ENCODE measurements at places on chromosomes 4 and X.

GRCh38 chr4:159483110-159483781, 380.4 kb downstream of the RAPGEF2 start:
- peak; percentile 2 for DNase-seq

GRCh38 chr4:87481377-87481776, 47.8 kb downstream of the SPARCL1 start:
- DNase-seq: no peak

DNA sequence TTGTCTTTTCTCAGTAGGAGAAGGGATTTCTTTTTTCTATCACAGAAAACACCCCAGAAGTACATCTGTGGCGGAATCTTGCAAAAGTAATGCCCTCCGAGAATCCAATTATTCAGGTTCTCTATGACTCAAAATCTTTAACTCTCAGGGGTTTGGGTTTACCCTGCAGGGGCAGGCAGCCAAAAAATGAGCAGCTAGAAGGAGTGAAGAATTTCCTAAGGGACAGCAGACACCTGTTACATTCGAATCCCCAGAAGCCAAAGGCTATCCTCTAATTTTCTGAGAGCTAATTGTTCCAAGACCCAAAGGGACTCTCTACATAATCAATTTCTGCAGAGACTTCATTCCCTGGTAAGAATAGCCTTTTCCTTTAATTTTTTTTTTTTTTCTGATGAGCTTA, 27.5 kb upstream of the CBR4 start:
- no peak for DNase-seq

DNA sequence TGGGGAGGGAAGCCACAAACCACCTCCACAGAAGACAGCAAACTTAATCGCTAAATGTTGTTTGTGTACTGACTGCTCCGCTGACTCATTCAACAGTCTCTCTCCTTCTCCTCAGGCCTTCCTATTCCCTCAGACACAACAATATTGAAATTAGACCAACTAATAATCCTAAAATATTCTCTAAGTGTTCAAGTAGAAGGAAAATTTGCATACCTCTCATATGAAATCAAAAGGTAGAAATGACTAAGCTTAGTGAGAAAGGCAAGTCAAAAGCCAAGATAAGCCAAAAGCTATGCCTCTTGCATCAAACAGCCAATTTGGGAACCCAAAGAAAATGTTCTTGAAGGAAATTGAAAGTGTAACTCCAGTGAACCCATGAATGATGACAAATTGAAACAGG, 75.7 kb upstream of the ARHGAP24 start:
- DNase-seq: no peak

DNA sequence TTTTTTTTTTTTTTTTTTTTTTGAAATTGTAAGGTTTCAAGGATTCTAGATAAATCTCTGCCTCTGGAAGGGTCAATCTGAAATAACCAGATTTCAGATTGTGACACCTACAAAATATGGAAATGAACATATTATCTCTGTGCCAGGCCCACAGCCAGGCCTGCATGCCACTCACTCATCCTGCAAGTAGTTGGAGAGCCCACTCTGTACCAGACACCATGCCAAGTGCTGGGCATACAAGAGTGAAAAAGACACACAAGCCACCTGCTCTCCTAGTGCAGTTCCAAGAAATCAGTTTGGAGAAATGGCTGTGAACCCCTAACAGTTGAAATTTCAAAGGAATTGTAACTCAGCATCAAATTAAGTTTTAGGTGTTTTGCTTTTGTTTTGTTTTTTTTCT, 145.9 kb upstream of the NOCT start:
- no peak for DNase-seq

DNA sequence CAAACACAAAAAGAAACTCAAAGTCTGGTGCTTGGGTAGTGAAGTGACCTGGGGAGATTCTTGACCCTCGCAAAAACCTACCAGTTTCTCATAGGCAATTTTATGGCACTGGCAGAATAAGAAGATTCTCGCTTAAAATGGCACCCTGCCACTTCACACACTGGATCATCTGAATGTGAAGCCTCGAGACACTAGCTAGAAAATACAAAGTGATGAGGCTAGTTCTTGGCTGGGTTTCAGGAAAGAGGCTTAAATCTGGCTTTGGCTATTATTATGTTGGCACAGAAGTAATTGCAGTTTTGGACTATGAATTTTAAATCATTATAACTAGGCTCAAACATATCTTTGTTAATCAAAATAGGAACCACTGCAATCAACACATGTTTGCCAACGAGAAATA, 634.7 kb upstream of the BOD1L1 start:
- no peak for DNase-seq

DNA sequence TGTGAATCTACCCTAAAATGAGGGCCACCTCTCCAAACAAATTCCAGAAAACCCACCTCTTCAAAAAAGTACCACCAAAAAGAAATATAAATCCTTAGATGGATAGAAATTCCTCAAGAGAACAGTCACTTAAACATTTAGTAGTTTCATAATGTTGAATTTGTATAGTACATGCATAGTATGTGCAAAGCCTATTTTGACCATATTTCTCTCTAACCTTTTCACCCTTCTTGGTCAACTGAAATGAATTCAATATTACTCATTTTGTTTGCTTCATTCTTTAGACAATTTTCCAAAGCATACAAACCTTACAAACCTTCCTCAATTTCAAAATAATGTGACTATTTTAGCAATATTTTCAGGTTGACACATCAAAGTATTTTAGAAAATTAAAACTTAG, 4.1 kb downstream of the RHOXF1 start:
- DNase-seq: no peak

DNA sequence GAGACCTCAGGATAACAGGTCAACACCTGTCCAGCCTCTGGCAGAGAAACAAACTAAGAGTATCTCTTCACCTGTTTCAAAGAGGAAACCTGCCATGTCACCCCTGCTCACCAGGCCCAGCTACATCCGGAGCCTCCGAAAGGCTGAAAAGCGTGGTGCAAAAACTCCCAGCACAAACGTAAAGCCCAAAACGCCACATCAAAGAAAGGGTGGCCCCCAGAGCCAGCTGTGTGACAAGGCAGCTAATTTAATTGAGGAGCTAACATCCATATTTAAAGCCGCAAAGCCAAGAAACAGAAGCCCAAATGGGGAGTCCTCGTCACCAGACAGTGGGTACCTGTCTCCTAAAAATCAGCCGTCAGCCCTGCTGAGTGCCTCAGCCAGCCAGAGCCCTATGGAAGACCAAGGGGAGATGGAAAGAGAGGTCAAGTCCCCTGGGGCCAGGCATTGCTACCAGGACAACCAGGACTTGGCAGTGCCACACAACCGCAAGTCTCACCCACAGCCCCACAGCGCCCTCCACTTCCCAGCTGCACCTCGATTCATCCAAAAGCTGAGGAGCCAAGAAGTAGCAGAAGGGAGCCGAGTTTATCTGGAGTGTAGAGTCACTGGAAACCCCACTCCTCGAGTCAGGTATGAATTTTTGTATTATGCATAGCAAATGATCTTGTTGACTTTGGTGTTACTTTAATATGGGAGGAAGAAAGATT, 15.1 kb downstream of the PALLD start:
- peak; percentile 73 for DNase-seq

GRCh38 chrX:105190252-105190853, 30.1 kb downstream of the TEX13A start:
- DNase-seq: no peak

DNA sequence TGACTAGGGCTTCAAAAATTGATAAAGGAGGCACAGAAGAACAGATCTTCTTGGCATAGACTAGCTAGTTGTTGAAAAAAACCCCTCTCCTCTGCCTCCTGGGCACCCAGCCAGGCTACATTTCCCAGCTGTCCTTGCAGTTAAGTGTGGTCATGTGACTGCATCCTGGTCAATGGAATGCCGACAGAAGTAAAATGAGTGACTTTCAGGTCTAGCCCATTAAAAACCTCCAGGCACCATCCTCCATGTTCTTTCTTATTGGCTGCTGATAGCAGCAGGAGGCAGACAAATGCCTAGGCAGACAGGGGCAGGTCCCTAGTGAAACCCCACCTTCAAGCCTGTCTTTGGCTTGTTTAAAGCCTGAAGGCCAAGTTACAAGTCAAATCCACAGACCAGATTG, 35.3 kb downstream of the ATXN3L start:
- DNase-seq: no peak

- DNase-seq: peak; percentile 13
Observed at GRCh38 chr4:56906489-56907393, 959 bp upstream of the REST start.

DNA sequence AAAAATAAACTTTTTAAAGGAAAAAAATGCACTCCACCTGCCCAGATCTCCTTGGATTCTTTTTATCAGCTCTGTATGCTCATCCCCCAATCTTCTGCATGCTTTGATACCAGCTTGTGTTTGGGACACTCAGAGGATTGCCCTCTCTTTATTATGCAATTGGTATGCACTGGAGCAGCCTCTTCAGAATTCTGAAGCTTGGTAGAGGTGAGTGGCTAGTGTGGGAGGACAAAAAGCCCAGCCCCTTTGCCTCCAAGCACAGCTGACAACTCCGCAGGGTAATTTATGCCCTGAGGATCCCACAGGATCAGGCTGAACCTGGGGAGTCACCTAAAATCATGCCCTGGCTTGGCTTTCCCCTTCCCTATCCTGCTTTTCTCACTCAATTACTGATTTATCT, 16.7 kb downstream of the IL21 start:
- no peak for DNase-seq

GRCh38 chrX:49859491-49859890, 19.8 kb upstream of the USP27X start:
- DNase-seq: no peak

DNA sequence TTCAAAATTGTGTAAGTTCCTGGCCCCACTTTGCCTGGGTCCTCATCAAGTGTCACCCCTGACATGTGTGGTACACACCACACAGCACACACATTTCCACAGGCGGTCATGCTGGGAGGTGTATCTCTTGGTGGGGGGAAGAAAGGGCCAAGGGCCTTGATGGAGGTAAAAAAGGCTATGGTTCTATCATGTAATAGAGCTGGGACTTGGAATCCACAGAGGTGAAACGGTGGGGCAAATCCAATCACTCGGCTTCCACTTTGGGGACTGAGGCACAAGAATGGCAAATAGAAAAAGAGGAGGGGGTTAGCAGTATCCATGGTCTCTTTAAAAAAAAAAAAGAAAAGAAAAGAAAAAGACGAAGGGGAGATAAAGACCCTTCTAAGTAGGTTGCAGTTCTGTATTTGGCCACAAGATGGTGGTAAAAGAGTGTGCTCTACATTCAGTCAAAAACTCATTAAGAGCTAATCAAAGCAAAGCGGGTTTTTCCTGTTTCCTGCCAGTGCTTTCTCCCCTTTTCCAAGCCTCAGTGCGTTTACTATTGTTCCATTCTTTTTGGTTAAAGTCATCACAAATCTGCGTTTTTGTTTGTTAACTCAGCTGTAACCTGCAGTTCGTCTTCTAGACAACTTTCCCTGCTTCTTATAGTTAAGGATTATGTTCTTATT, 37.0 kb upstream of the ATP6AP2 start:
- peak; percentile 32 for DNase-seq

Data from thymus (tissue), 14 donors.